Stimulated activated CD4-positive, alpha-beta T cell treated with anti-CD3 and anti-CD28 coated beads, Interleukin-1b, Interleukin-23, amount 100 ng/mL, for 1 hour (primary cell): ENCODE measurements at places on chromosomes 11 and 22.

GRCh38 chr11:94557992-94558391 is 9.2 kb upstream of the PIWIL4 start:
- DNase-seq = no peak

- no peak for DNase-seq
These were observed 86.5 kb upstream of the B3GAT1 start for GRCh38 chr11:134498326-134499139.

GRCh38 chr11:2446590-2447252 is 1.9 kb downstream of the KCNQ1 start:
- no peak for DNase-seq

DNA sequence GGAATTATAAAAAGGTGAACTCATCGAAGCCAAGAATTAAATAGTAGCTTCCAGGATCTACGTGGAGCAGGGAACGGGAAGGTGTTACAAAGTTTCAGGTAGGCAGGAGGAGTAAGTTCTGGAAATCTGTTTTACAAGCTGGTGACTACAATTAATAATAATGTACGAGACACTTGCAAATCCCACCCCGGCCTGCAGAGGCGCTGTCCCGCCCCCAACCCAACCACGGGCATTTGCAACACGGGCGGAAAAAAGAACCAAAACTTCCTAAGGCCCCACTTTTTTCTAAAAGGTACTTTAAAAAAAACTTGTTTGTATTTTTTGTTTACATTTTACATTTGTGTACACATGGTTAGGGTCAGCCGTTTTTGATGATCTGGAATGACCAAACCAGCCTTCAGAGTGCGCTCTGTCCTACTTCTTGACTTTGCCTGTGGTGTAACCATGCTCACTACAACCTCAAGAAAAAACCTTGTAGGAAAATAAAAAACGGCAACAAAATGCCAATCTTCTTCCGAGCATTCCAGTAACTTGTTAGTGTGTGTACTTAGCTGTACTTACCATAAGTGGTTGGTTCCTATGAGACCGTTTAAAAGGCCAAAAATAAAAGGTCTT is 449.6 kb upstream of the B3GAT1 start:
- DNase-seq = no peak

- DNase-seq = no peak
These were observed 750.2 kb downstream of the OPCML start for GRCh38 chr11:132782102-132782501.

GRCh38 chr22:47375621-47376321 is 613.3 kb downstream of the TBC1D22A start:
- DNase-seq = no peak

- DNase-seq = no peak
These were observed 10.0 kb upstream of the TRIM29 start for GRCh38 chr11:120147950-120148270.
